Epithelial cell of prostate (primary cell): ENCODE measurements at places on chromosomes 3 and 15.

DNA sequence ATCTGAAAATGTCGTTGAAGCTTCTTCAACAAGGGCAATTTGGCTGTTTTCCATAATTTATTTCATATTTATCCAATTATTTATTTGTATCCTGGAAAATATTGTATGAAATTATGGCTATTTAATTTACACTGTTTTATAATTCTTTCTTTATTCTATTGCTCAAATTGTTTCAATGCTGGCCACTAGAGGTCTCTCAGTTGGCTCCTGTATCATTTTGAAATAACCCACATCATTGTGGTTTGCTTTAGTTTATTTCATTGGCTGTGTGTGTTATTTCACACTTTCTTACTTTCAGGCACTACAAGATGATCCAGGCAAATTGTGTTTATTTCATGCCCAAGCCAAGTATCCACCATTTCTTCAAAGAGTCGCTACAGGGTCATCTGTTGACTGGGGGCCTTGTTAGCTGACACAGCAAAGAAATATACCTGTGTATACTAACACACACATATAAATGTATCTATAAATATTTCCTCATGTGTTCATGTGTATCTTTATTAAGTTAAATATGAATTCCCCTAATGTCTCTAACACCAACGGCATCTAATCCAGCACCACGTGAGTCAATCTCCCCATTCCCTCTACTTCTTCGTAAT lies 86.2 kb downstream of the NPAP1 start:
- DNase-seq, result no peak

GRCh38 chr15:40471808-40472150 lies 995 bp downstream of the CHST14 start:
- no peak for DNase-seq

DNA sequence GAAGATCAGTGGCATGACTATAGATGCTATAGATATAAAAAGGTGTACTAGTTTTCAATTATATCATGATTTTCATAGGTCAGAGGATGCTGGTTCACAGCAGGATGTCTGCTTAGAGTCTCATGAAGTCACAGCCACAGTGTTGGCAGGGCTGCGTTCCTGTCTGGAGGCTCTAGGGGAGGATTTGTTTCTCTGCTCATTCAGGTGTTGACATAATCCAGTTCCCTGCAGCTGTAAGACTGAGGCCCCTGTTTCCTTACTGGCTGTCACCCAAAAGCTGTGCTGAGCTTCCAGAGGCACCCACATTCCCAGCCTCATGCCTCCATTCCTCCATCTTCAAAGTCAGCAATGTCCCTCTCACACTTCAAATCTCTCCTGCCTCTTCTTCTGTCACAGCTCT lies 170.7 kb downstream of the OCA2 start:
- no peak for DNase-seq

DNA sequence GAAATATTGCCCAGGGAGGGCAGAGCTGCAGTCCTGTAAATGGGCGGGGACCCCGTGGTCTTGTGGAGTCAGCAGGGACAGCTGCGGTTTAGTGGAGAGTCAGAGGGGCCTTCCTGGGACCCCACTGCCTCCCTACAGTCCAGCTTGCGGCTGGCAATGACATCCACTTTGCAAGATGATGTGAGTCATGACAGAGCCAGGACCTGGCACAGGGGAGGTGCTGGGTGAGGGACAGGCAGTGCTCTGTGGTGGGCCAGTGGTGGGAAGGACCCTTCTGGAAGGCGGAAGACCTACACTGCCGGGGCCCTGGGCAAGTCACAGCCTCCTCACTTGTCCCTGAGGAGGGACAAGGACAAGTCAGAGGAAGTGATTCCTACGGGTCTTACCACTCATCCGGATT lies 17.8 kb downstream of the APBA2 start:
- DNase-seq, result no peak

DNA sequence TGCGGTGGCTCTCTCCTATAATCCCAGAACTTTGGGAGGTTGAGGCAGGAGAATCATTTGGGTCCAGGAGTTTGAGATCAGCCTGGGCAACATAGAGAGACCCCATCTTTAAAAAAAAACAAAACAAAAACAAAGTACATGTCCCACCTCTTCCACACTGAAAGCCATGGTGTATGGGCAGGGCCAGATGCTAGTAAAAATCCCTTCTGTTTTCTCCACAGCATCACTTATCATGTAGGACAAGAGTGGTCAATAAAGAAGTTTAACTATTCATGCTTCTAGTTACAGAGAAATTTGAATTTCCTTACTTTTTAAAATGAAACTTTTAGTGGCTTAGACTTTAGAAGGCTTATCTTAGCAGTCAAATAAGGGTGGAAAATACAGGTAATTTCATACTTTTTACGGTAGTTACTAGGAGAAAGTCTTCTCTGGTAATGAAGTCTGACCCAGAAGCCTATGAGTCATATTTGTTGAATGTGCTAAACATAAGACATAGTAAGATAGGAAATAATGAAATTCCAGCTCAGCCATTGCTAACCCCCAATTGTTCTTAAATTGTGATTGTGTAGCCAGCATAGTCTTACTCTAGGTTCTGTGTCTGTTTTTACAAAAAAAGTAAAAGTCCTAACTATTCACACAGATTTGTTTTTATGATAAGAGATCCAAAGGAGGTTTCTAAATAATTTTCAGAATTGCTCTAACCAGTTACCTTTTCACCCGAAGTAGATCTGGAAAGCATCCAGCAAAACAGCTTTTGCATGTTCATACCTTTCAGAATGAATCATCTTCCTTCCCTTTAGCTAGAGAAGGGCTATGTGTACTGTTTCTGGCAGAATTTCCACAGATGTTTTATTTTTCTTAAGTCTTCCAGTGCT lies 16.4 kb upstream of the ZNF609 start:
- DNase-seq, result peak; percentile 59

- no peak for DNase-seq
Measured at GRCh38 chr3:197782230-197782629, 8.8 kb upstream of the LRCH3 start.

GRCh38 chr3:184022323-184022722 lies 4.6 kb upstream of the ABCC5 start:
- no peak for DNase-seq

GRCh38 chr3:177994976-177995375 lies 541.3 kb upstream of the KCNMB2 start:
- no peak for DNase-seq

DNA sequence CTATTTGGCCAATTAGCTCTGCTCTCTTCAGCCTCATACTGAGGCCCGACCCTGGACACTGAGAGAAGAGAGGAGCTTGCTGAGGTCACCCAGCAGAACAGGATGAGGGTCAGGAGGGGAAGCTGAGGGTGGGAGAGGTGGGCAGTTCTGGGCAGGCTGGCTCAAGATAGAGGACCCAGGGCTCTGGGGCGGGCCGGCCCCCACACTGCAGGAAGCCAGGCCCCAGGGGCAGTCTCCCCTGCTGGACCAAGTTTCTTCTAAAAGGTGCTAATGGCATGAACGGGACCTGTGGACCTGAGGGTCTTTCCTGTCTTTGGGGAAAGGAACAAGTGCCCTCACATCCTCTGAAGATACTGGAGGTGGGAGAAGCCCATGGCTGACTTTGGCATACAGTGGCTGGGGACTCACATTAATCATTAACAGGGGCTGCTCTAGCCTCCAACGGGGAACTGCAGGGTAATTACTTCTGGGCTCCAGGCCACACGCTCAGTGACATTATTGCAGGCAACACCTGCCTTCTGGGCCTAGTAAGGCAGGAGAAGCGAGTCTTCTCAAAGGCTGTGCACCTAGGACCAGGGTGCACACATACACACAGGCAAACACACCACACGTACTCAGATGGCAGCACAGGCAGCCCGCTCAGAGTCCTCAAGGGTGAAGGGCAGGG lies 10.6 kb downstream of the HCN4 start:
- DNase-seq, result no peak

GRCh38 chr3:106103383-106103782 lies 234.6 kb upstream of the CBLB start:
- DNase-seq, result no peak

- DNase-seq, result no peak
Measured at GRCh38 chr3:159776779-159777178, 211.9 kb upstream of the IL12A start.

- no peak for DNase-seq
Measured at GRCh38 chr15:76162036-76162398, 102.2 kb downstream of the TMEM266 start.

DNA sequence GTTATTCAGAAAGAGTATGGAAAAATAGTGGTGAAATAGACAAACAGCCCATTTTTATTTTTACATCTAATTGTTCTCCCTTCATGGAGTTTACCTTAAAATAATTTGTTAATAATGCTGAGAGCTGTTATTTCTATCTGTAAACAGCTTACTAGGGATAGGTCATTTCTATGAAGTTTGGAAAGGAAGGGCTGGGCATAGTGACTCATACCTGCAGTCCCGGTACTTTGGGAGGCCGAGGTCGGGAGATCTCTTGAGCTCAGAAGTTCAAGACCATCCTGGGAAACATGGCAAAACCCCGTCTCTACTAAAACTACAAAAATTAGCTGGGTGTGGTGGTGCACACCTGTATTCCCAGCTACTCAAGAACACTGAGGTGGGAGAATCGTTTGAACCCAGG lies 624.3 kb upstream of the LMCD1 start:
- no peak for DNase-seq

GRCh38 chr3:194083637-194084224 lies 52.2 kb upstream of the HES1 start:
- DNase-seq, result no peak

DNA sequence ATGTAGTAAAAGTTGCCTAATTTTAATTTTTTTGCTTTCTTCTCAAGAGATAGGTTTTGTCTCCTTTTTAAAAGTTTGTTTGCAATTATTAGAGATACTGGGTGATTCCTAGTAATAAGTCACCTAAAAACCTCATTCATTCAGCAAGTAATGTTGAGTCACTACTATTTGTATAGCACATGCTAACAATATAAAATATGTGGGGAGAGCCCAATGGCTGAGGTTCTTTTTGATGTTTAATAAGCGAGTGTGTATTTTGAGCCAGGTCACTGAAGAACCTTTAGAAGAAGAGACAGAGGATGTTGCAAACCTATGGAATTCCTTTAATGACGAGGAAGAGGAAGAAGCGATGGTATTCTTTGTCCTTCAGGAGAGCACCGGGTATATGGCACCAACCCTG lies 123.7 kb upstream of the CHRM5 start:
- no peak for DNase-seq
